ENCODE measurements at places on chromosomes 4 and X. TPM values are rescaled to one million over a fixed set of nuclear protein-coding genes. Genes with fewer than 3 reads are reported as not detected.

KIAA1210 gene
- total RNA-seq: 0.04 TPM

ZNF182 gene
- total RNA-seq: 2.0 TPM

ANK2 gene
- total RNA-seq: 169 TPM

DNA sequence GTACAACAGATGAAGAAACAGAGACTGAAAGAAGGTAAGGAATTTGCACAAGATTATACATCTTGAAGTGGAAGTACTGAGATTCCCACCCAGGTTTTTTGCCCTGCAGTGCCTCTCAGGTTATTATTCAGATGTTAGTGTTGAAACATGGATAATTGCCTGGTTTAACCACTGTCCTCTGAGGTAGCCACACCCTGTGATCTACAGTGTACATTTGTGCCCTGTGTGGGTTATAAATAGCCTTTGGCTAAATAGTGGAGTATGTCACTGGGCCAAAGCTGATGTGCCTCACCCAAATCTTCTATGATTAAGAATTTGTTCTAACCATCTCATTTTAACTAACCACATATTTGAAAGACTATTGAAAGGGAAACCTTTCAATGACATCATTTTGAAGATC lies 5.4 kb upstream of the ASB5 start:
- no peak for DNase-seq

RTL5 gene
- total RNA-seq: 3.0 TPM

DNA sequence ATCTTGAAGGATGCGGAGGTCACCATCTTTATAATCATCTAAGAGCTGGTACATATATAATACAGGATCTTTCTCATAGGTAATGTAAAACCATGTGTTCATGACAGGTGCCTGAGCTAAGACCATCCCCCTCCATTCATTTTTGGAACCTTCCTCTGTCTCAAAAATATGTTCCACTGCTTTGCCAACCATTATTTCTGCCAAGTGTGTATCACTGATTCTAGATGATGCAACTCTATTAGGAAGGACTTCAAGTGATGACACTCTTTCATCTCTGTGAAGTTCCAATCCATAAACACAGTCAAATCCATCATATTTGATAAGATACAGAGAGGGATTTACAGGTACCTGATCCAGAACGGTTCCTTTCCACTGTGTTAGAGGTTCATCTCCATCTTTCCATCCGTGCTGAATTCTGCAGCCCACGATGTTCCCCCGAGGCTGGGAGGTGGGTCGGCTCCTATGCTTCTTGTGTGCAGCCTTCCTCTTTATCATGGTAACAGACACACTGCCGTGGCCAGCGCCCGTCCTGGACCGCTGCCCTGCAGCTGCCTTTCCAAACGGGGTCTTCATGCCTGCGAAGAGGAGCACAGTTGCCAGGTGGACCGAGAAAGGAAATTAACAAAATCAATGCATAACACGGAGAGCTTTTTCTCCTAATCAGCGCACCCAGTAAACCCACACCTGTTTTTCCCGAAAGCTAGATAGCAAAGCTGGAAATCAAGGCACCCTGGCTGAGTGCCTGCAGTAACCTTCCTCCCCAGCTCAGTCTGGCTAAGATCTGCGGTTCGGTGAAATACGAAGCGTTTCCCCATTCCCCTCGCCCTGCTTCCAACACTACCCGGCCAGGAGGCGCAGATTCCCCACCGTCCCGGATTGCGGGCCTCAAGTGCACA lies 718 bp downstream of the SPIN3 start:
- DNase-seq: no peak

- DNase-seq: no peak
These were observed 248.6 kb downstream of the HNRNPD start for GRCh38 chr4:82124932-82125786.

ZMYM3 gene
- total RNA-seq: 10.5 TPM

- no peak for DNase-seq
These were observed 677 bp upstream of the CYP4V2 start for GRCh38 chr4:186190581-186191199.

- no peak for DNase-seq
These were observed 203.1 kb downstream of the LARP7 start for GRCh38 chr4:112840061-112840460.

TENM3 gene
- total RNA-seq: 15.9 TPM

DNA sequence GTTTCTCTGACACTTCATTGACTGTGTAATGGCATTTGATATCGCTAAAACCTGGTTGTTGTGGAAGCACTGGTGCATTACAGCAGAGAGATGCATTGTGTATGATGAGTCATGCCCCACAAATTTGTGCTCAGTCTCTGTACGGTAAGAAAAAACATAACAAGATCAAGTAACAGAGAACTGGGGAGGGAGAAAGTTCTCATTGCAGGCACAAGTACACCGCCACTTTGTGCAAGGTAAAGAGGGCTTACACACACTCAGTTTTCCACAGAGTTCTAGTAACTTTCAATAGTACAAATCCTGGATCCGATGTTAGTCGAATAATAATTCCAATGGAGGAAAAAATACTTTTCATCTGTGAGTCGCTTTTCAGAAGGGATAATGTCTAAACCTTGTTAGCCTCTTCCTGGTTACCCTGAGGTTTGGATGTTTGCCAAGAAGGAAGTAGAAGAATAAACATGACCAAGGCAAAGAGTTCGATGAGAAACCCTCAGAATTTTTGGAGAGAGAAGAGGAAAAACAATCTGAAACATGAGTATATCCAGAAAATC lies 512.5 kb upstream of the SLIT2 start:
- DNase-seq: no peak

DNA sequence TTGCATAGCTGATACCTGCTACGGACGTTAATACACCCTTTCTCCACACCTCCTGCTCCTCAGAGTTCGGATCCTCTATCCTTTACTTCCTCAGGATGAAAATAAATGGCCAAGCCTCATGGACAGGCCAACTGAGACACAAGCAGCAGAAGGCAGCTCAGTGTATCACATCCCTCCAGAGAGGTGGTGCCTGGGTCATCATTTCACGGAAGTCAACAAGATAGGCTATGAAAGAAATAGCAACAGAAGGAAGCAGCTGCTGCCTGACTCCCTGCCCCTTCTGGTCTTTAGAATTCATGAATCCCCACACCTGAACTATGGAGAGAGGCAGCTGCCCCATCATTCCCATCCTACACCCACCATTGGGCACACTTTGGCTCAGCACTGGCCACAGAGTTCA lies 267.1 kb upstream of the ETNPPL start:
- DNase-seq: no peak

- DNase-seq: no peak
These were observed 45.2 kb upstream of the TRIM2 start for GRCh38 chr4:153159016-153159415.

DNA sequence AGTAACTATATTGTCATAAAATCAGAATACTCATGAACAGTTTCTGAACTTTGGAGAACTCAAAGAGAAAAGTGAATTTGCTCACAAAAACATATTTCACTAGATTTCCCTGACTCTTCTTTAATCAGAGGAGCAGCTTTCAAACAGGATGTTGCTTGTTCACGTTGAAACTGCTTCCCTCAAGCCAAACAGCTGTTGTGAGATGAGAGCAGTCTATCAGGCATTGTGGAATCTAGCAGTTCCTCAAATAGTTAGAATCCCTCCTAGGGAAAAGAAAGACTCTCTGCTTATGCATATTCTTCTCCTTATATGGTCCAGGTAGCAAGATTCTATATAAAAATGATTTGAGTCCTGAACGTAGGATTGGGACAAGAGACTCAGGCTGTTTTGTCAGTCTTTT lies 1012.1 kb downstream of the FAM133A start:
- DNase-seq: no peak

- no peak for DNase-seq
These were observed 10.4 kb downstream of the OGT start for GRCh38 chrX:71543316-71543715.

- DNase-seq: no peak
These were observed 154.4 kb upstream of the UGT8 start for GRCh38 chr4:114444211-114444610.

DNA sequence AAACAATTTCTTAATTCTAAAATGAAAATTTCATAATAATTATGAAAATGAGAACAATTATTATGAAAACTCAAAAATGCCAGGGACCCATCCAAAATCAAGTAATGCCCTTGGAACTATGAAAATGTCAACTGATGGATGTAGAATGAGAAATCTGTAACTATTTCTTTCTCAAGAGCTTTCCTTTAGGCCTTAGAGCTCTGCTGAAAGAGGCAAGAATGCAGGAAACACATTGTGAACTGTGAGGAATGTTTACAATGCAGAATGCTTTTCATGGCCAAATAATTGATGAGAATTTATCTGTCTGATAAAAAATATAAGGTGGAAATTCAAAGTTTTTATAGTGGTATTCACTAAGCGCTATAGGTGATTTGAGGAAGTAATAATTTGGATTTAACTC lies 207.1 kb upstream of the PCDH18 start:
- DNase-seq: no peak

MAGEB3 gene
- not detected for total RNA-seq

GRCh38 chr4:87856816-87857215 lies 24.0 kb downstream of the MEPE start:
- no peak for DNase-seq

GRCh38 chr4:60019180-60019579 lies 1180.9 kb upstream of the ADGRL3 start:
- DNase-seq: no peak

GRCh38 chrX:39550795-39551361 lies 546.9 kb downstream of the BCOR start:
- DNase-seq: no peak

AFF2 gene
- 0.89 TPM for total RNA-seq

GRCh38 chrX:110282922-110283321 lies 35.0 kb downstream of the AMMECR1 start:
- DNase-seq: no peak

DNA sequence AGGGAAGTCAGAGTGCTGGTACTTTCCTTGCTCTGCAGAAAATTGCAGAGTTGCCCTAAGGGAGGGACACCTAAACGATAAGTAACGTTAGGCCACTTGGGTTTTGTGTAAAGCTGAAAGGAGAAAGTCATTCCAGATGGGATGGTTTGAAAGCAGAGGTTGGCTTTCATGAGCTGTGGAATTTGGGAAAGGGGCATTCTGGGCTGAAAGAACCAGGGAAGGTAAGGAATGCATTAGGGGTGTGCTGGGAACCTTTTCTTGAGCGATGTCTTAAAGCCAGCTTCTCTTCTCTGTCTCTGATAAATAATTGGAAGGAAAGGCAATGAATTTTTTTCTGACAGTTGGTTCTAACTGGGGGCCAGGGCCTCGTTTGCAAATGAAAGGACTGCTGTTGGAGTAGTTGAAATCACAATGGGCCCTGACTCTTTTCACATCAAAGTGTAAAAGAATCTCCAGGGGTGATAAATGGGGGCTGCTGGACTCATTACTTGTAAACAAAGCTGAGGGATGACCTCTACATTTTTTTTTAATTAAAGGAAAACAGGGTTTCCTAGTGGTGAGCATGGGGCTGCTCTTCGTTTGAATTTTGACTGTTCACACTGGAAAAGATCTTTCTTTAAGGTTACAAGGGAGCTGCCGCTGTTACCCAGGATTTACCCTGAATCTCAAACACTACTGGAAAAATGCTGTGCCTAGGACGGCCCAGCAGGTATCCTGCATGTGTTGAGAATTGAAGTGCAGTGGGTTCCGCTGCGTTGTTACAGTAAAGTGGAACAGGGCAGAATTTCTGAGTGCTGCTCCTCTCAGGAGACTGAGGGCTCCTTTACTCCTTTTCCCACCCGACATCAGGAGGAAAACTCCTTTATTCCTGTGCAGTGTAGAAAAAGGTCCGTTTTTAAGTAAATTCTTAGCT lies 25.0 kb downstream of the AFF1 start:
- DNase-seq: no peak

DNA sequence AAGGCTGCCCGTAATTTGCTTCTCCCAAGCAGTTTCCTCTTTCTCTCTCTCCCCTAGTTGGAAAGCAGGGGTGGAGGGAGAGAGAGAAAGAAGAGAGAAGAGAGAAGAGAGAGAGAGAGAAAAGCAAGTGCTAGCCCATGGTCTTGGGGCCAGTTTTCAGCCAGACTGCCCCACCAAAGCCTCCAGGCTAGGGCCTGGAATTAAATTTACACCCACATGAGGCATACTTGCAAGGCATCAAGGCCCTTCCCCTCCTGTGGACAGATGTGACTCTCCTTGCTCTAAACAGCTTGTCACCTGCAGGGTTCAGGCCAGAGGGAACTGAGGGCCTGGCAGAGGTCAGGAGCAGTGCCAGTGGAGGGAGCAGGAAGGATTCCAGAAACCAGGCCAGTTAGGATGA lies 1.7 kb upstream of the CXCR3 start:
- DNase-seq: no peak

GRCh38 chrX:23826653-23827052 lies 43.7 kb downstream of the SAT1 start:
- no peak for DNase-seq

TLR6 gene
- 2.3 TPM for total RNA-seq

DNA sequence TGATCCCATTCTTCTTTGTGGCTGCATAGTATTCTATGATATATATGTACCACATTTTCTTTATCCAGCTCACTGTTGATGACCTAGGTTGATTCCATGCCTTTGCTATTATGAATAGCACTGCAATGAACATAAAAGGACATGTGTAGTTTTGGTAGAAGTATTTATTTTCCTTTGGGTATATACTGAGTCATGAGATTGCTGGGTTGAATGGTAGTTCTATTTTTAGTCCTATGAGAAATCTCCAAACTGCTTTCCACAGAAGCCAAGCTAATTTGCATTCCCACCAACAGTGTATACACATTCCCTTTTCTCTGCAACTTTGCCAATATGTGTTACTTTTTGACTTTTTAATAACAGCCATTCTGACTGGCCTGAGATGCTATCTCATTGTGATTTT lies 278.3 kb downstream of the PCDH18 start:
- no peak for DNase-seq

GRCh38 chr4:110296892-110297291 lies 98.5 kb upstream of the ELOVL6 start:
- DNase-seq: no peak

DNA sequence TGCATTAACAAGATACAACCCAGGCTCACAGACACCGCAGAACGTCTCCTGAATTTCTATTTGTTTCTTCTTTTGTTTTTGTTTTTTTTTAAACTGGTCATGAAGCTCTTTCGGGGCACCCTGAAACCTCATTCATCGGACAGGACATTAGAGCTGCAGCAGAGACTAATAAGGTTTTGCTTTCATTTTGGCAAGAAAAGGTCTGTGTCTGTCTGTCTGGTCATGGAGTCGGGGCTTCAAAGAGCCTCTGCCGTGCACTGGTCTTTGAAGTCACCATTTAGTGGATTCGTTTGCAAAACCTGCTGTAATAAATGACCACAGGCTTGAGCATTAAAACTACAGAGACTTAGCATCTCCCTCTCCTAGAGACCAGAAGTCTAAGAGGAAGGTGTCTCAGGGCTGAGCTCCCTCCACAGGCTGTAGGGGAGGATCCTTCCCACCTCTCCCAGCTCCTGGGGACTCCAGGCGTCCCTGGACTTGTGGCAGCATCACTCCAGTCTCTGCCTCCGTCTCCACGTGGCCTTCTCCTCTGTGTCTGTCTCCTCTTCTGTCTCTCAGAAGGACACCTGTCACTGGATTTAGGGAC lies 247.5 kb downstream of the CRLF2 start:
- no peak for DNase-seq

RAP2C gene
- total RNA-seq: 11.5 TPM

GRCh38 chrX:29478336-29479069 lies 736.9 kb upstream of the MAGEB2 start:
- no peak for DNase-seq

- DNase-seq: no peak
These were observed 129.6 kb upstream of the TBL1X start for GRCh38 chrX:9335251-9335650.

SCOC gene
- total RNA-seq: 53.3 TPM

Data from right atrium auricular region (tissue), 2 donors.